ENCODE measurements at places on chromosomes 6 and 20.
A peak's percentile ranks its signal among the peaks of the same experiment; 100 is the strongest.

- DNase-seq = no peak
These were observed 57.1 kb upstream of the RBM24 start for GRCh38 chr6:17224056-17224455.

- no peak for DNase-seq
These were observed 13.0 kb upstream of the PPP1R14C start for GRCh38 chr6:150129616-150130505.

DNA sequence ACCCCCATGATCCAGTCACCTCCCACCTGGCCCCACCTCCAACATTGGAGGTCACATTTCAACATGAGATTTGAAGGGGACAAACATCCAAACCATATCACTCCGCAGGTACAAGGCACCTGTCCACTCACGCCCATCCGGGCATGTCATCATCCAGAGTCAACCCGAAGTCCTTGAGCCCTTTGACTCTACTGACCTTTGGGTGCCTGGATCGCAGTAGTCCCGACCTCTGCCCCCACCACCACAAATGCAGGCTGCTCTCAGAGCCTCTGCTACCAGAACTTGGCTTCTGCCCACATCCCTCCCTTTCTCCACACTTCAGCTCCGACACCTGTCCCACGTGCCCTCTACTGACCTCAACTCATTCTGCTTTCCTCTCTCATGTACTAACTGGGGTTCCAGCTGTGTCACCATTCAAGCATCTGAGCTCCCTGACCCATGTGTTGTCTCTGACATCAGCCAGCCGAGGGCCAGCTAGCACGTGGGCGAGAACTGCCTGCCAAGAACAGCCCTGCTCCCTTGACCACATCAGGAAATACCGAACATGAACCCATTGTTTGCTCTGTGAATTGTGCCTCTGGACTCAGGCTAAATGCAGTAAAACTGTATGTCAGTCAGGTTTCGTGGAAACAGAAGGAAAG lies 498.3 kb upstream of the SULF2 start:
- DNase-seq = no peak

GRCh38 chr6:117483004-117483644 lies 650 bp downstream of the DCBLD1 start:
- no peak for DNase-seq

DNA sequence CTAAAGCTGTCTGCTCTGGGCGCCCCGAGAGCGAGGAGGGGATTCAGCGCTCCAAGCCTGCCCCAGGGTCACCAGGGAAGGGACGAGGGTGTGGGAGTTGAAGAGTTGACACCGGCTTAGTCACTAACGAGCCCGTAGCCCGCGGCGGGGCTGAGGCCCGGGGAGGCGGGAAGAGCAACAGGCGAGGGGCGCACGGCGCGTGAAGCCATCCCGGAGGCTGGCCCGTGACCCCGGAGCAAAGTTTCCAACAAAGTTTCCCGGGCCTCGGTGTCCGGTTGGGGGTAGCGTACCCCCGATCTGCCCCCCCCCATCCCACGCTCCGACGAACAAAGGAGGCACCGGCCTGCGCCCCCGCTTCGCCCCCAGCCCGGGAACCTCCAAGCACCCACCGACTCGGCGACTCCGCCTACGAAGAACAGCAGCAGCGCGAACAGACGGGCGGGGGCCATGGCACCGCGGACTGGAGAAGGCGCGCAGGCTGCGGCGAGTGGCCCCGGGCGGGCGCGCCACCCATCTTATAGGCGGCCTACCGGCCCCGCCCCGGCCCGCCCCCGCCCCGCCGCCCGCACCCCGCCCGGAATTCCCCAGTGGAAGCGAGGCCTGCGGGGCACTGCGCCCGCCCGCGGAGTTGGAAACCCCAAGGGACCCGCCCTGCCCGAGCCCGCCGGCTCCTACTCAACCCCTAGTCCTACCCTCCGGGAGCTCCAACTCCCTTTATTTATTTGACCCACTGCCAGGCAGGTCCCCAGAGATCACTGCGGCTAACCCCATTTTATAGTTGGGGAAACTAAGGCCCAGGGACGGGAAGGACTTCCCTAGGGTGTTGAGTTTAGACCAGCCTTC lies at the start of gene SDC4:
SDC4 (minus strand) TSS at position 489 of the 843 bp plus-strand sequence; CDS start at position 449, 40 bp downstream.
- peak; percentile 70 for DNase-seq

GRCh38 chr6:99873084-99873483 lies 120.9 kb downstream of the MCHR2 start:
- DNase-seq = no peak

GRCh38 chr6:2141644-2142290 lies 103.6 kb downstream of the GMDS start:
- no peak for DNase-seq

GRCh38 chr20:59640267-59640666 lies 35.9 kb downstream of the PHACTR3 start:
- no peak for DNase-seq

GRCh38 chr20:58480551-58481336 lies 34.5 kb downstream of the APCDD1L start:
- DNase-seq = no peak

Data from CD4-positive, alpha-beta T cell treated with Interleukin-1 beta for 1 hour (primary cell).